ENCODE measurements at places on chromosomes 12 and 14. TPM values are rescaled to one million over a fixed set of nuclear protein-coding genes. Genes with fewer than 3 reads are reported as not detected.

DNA sequence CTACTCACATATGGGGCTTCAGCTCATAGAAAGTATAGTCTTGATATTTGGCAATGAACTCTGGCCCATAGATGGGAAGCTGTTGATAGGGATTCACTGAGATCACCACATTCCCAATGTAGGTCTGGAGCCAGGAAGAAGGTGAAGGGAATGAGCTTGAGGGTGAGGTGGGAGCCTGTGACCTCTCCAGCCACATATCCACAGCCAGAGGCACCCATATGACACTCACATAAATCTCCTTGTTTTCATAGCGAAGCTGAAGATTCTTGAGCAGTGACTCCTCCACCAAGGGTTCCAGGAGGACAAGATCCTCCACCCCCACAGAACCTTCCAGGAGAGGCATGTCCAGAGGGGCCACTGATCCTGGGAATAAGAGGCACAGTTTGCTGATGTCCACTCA is 1.9 kb downstream of the MYO1A start:
- DNase-seq = peak; percentile 9

- DNase-seq = no peak
These were observed 8.5 kb downstream of the FKBP3 start for GRCh38 chr14:45125754-45126153.

DNA sequence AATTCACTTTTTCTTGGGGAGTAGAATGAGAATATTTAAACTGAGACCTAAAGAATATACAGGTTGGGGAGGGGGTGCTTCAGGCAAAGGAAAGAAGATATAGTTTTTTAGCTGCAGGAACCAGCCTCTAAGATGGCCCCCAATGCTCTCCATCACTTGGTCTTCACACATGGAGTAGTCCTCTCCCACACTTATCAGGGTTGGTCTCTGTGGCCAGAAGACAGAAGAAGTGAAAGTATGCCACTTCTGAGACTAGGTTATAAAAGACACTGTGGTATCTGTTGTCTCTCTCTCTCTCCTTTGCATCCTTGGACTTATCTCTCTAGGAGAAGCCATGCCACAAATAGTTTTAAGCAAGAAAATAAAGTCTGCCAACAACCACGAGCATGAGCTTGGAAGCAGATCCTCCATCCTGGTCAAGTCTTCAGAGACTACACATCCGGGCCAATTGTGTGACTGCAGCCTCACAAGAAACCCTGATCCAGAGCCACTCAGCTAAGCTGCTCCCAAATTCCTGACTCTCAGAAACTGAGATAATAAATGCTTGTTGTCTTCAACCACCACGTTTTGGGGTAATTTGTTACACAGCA is 18.0 kb downstream of the PUS7L start:
- DNase-seq = no peak

DNA sequence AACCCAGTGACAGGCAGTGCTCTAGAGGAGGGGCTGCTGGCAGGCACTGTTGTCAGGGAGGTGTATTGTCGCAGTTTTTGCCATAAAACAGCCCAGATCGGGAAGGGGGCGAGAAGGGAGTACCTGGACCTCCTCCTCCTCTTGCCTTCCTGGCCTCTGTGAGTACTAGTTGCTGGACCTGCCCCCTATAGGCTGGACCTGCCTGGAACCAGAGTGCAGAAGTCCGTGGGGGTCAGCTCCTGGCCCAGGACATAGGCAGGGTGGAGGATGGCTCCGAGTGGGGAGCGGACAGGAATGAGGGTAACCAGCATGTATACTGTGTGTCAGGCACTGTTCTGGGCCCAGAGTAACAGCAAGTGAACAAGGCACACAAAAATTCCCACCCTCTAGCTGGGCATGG is 116.3 kb downstream of the PTPN11 start:
- DNase-seq = no peak

DNA sequence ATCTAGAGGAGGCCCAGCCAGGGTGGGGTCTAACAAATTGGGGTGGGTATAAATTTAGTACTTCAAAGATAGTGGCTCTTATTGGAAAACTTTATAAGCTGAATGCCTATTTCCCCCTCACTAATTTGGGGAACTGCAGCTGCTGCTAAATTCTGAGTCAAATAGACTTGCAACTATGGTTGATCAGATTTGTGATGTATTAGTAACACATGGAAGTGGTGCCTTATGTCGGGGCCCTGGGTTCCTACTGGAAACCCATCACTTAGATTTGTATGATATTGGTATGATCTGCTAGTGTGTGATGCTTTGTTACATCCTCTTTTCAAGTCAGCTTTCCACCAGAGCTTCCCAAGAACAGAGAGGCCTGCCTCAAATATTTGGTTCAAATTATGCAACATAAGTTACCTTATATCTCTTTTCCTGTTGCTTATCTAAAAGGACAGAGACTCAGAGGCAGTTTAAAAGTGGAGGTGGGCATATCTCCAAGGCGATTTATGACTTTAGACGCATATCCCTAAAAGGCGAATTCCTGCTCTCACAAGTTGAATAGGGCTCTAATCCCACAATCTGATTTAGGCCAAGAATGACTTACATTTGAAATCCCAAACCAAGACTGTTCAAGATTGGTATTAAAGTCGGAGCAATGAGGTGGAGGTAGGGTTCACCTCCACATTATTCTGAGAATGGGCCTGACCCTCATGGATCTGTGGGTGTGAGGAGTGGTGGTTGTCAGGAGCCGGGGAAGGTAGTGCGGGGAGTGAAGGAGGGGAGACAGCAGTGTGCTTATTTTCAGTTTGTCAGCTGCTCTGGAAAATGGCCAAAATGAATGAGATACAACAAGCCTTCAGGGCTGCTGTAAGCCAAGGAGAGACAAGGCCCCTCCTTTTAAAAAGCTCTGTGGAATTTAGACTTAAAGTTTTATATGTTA is 425.8 kb downstream of the RAD51B start:
- peak; percentile 88 for DNase-seq

DNA sequence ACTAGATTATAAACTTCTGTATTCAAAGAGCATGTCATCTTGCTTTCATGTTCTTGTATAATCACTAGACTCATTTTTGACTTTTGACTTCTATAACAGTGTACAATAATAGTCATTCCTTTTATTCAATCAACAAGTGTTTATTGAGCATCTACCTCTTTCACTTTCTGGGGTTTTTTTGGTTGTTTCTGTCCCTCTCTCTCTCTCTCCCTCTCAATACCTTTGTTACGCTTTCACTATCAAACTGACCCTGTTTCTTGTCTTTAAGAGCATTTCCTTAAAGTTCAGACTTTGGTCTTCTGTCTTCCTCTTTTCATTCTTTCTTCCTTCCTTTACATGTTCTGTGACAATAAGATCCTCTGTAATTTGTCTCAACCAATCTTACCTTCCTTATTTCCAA is 49.5 kb downstream of the GPR137C start:
- no peak for DNase-seq

GRCh38 chr12:92143686-92144630 is 1.7 kb downstream of the BTG1 start:
- DNase-seq = peak; percentile 91

DNA sequence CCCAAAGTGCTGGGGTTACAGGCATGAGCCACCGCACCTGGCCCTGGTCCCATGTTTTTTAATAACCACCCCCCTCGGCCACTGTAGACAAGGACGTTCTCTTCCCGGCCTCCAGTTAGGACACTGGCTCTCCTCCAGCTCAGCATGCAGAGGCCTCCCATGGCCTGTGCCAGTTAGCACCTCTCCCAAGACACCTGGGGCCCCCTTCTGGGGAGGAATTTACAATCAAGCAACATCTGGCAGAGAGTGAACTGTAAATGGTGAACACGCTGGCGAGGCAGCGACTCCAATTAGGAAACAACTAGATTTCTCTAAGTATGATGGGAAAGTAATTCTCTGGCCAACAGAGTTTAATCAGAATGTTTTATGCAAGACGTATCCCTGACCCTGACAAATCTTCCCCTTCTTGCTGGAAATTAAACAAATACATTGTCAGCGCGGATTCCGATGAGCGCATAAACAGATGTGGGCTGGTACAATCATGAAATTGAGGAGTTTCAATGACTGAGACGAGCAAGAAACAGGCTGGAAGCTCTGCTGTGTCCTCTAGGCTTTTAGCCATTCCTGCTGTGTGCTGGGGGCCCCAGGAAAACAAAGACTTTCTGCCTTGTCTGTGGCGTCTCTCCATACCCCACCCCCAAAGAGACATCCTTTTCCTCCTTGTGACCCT is 61.7 kb upstream of the DLK1 start:
- DNase-seq = no peak

- DNase-seq = no peak
These were observed 36.1 kb downstream of the NCOR2 start for GRCh38 chr12:124531281-124531745.

GRCh38 chr12:120640861-120641833 is 721 bp downstream of the CABP1 start:
- DNase-seq = peak; percentile 45

KRT6C gene
- not detected for total RNA-seq

KRT71 gene
- total RNA-seq = not detected

CLEC4D gene
- total RNA-seq = not detected

PTGDR gene
- not detected for total RNA-seq

Data from RPMI7951 (cell line).